ENCODE measurements at places on chromosomes 11 and 22.

GRCh38 chr11:73875840-73876239 lies 806 bp downstream of the COA4 start:
- no peak for DNase-seq

GRCh38 chr11:72013765-72014711 lies 15.3 kb downstream of the IL18BP start:
- DNase-seq: no peak

- no peak for DNase-seq
Observed at GRCh38 chr22:46240073-46240472, 10.0 kb downstream of the CDPF1 start.

GRCh38 chr11:65115361-65116082 lies 2.0 kb downstream of the ZNHIT2 start:
- no peak for DNase-seq

DNA sequence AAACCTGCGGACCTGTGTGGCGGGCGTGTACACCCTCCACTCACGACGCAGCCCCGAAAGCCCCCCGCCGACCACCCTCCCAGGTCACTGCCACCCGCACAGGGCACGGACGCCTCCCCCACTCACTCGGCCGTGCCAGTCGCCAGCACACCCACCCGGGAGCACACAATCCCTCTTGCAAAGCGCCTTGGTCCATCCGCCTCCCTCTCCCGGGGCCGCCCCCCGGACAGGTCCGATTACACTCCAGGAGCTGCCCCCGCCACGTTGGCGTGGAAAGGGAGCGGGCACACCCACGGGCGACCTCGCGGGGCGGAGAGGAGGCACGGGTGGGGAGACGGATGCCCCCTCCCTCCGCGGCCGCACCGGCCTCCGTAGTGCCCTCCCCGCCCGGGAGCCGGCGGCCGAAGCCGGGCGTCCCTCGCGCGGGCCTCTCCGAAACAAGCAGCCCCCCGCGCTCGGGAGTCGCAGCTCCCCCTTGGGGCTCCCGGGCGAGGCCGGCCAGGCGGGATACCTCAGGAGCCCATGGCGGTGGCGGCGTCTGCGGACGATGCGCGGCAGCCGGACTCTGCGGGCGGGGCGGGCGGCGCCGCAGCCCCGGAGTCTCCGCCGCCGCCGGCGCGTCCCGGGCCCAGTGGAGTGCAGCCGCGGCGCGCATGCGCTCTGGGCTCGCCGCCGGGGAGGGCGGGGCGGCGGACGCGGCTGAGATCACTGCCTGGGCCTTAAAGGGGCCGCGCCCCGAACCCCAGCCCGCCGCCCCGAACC lies at the start of gene TMEM184B:
TMEM184B (minus strand) TSS at position 638 of the 762 bp plus-strand sequence. CDS start 25,049 bp downstream, outside the sequence.
- DNase-seq: peak; percentile 100

DNA sequence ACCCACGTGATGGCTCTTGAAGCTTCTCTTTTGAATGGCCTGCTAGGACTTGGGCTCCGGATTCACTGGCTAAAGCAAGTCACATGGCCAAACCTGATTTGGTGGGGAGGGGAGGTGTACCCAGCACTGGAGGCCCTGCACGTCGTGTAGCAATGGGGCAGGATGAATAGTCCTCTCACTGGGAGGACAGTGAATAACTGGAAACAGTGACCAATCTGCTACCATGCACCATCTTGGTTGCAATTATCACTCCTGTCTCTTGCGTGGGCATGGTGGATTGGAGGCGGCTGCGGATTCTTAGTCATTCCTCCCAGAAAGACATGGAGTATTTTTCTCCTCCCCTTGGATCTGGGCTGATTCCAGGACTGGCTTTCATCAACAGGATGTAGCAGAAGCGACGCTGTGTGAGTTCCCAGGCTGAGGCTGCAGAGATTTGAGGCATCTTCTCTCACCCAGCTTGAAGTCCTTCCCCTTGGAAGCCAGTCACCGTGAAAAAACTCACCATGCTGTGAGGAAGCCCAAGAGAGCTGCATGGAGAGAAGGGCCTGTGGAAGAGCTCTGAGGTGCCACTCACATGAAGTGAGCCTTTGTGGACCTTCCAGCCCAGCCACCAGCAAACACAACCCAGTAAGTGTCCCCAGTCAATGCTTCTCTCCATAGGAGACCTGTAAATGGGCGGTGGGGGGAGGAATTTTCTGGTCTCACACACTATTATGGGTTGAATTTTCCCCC lies 70.4 kb downstream of the IGLL1 start:
- no peak for DNase-seq

GRCh38 chr22:21622011-21622918 lies 7.6 kb downstream of the YDJC start:
- no peak for DNase-seq

GRCh38 chr11:79229047-79229446 lies 211.8 kb downstream of the TENM4 start:
- no peak for DNase-seq

DNA sequence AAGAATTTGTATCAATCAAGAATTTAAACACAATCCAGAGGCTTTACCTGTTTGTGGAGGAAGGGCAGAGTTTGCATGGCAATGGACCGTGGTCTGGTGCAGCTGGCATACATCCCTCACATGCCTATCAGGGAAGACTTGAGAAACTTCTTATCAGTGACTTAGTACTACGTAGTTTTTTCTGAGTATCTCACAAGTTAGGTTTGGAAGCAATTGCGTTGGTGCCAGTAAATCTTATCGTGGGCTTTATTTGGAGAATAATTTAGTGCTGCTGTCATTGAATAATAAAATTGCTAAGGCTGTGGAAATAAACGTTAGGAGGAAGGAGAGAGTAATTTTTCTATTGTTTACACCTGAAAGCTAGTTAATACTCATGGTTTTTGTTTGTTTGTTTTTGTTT lies 72.3 kb downstream of the PRMT3 start:
- no peak for DNase-seq

GRCh38 chr11:16817351-16817750 lies 78.9 kb downstream of the C11orf58 start:
- DNase-seq: no peak

- DNase-seq: no peak
Observed at GRCh38 chr11:72239313-72239848, 4.6 kb downstream of the PHOX2A start.

DNA sequence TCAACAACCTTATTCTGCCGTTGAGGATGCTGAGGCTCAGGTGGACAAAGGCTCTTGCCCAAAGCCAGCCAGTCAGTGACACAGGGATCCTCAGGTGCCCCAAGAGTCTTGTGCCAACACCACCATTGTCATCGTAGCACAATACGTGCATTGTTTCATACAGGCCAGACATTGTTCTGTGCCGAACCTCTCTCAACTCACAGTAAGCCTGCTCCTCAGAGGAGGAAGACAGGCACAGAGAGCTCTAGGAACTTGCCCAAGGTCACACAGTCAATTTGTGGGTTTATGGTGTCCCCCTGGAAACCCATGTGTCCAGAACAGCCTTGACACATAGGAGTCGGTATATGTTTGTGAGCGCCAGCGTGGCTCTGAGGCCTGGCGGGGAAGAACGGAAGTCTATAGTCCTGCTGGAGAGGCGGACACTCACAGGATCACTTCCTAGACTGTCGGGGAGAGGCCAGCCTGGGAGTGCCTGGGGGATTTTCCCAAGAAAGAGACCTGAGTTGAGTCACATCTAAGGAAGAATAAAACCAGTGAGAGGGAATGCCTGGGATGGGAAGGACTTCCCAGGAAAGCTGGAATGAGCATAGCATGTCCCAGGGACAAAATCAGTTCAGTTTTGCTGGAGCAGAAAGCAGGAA lies 20.2 kb downstream of the LIF start:
- no peak for DNase-seq

DNA sequence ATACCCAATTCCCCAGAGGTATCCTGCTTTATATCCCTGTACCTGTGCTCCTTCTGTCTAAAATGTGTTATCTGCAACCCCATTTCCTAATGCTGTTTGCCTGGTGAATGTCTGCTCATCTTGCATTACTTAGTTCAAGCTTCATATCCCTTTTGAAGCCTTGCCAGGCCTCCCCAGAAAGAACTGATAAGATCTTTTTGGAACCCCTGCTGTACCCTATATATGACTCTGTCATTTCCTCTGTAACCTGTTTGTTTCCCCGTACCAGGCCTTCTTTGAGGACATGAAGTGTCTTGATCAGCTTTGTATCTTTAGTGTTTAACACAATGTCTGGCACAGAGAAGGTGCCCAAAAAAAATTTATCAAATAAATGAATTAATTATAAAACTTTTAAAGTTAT lies 77.6 kb downstream of the LIF start:
- DNase-seq: no peak

GRCh38 chr22:45885171-45885840 lies 91.7 kb downstream of the WNT7B start:
- no peak for DNase-seq

DNA sequence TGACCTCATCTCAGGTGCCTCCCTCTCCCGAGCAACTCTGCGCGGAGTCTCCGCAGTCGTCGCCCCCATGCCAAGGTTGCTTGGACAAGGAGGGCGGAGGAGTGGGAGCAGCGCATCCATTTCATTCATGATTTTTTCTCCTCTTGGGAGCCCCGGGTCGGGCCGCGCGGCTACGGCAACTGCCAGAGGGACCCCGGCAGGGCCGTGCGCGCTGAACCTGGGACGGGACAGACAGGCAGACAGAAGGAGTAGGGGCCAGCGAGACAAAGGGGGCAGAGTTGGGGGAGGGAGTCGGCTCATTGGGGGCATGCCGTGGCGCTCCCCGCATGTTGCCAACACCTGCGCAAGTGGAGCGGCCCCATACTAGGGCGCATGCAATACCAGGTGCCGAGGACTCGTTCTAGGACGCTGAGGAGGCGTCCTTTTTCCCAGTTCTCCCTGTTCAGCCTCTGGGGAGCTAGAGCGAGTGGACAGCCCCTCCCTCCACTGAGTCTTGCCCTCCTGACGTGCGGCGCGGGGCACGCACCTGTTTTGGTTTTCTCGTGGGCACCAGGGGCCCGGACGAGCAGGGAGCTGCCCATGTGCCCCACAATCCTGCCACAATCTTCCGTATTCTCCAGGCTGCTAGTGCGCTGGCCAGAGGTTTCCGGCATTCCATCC lies 501 bp upstream of the PTPN5 start:
- peak; percentile 51 for DNase-seq

GRCh38 chr11:128331317-128331716 lies 256.0 kb downstream of the ETS1 start:
- no peak for DNase-seq

GRCh38 chr11:26731084-26731456 lies 9.2 kb upstream of the SLC5A12 start:
- DNase-seq: no peak

DNA sequence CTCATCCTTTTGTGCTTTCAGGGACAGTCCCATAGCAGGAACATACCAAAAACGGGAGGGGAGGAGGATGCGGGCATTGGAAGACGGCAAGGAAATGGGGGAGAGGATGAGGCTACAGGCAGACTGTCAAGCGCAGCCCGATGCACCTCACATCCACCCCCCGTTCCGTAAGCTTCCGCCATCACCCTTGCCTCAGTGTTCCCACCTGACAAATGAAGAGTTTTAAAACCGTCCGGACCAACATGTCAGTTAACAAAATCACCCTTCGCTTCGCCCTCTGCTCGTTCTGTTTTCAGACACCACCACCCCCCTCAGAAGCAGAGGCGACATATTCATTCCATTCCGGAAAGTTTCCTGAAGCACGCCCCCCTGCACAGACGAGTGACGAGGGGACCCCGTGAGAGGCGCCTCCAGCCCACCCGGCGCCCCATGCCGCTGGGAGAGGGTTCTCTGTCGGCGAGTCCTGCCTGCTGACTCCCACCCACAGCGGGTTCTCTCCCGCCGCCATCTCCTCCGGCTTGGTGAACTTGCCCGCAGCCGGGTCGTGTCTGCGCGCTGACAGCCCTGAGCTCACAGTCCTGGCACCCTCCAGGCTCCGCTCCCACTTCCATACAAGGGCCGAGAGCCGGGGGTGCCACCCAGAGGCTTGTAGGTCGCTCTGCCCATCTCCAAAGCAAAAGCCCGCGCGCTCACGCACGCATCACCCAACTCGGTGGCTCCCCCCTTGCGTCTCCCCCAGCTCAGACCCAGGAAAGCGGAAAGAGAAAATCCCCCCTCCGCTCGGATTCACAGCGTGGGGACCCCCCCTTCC lies 1.5 kb downstream of the IGSF9B start:
- peak; percentile 77 for DNase-seq

- no peak for DNase-seq
Observed at GRCh38 chr11:60831501-60832079, 10.3 kb upstream of the CCDC86 start.

DNA sequence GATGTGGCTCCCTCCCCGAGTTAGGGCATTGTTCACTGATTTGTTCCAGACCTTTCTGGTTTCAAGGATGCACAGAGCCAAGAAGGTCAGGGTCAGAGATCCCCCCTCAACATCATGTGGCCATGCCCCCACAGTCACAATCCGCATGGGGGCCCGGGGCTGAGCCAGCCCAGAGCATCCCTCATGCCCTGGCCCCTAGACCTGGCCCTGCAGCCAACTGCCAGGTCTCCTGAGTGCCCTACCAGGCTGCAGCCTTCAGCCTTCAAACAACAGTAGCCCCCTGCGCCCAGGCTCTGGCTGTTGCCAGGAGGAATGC lies 142.4 kb downstream of the CRYBB2 start:
- no peak for DNase-seq

GRCh38 chr22:29747832-29748231 lies 19.0 kb downstream of the ZMAT5 start:
- peak; percentile 15 for DNase-seq

DNA sequence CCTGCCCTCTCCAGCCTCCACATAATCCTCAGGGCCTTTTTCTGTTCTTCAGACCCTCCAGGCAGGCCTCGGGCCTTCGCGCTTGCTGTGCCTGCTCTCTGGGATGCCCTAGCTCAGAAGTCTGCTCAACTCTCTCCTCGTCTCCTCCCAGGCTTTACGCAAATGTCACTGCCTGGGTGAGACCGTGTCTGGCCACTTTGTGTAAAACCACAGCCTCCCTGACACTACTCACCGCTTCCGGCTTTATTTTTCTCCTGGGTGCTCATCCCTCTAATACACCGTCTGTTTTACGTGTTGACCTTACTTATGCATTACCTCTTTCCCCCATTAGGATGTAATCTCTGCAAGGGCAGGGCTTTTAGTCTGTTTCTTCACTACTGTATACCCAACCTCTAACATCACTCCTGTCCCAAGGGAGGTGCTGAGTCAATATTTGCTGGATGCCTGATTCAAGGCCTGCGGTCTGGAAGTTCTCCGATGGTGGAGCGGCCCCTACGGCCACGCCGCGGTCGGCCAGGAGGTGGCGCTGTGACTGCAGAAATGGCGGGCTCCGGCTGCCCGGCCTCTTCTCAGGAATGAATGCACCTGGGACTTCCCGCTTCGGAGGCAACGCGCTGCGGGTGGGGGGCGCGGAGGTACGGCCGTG lies 58.2 kb upstream of the THY1 start:
- peak; percentile 94 for DNase-seq

DNA sequence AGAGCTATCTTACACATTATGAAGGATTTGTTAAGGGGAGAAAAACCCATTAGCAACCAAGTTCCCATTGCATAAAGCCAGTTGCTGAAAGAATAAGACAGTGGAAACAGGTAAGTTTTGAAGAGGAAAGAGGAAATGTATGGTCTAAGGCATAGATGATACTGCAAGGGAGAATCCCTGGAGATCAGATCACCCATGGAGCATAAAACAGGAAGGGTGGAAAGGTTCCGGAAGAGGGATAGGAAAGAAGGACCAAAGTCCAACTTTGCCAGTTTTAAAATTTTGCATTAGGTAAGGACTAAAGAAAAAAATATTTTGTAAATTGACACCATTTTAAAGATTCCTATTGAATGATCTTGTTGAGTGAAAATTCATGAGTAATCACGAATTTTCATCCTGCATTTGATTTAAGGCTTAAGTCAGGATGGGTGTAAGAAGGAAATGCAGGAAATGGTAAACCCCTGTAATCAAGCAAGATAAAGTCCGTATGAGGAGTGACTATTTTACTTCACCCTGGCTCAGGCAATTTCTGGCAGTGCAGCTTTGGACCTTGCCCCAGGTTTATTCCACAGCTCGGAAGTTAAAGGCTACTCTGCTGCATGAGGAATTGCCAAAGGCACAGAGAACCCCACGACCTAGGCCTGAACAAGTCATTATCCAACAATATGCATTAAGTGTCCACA lies 70.9 kb downstream of the CCDC34 start:
- no peak for DNase-seq

Data from D341Med (cell line).